Ovary (tissue), 10 donors: ENCODE measurements at places on chromosomes 11 and 22. TPM values are rescaled to one million over a fixed set of nuclear protein-coding genes. Genes with fewer than 3 reads are reported as not detected.

- no peak for DNase-seq
These were observed 368.6 kb downstream of the TBC1D22A start for GRCh38 chr22:47130883-47131631.

- DNase-seq, result no peak
These were observed 59.8 kb downstream of the PDE2A start for GRCh38 chr11:72614381-72614780.

DNA sequence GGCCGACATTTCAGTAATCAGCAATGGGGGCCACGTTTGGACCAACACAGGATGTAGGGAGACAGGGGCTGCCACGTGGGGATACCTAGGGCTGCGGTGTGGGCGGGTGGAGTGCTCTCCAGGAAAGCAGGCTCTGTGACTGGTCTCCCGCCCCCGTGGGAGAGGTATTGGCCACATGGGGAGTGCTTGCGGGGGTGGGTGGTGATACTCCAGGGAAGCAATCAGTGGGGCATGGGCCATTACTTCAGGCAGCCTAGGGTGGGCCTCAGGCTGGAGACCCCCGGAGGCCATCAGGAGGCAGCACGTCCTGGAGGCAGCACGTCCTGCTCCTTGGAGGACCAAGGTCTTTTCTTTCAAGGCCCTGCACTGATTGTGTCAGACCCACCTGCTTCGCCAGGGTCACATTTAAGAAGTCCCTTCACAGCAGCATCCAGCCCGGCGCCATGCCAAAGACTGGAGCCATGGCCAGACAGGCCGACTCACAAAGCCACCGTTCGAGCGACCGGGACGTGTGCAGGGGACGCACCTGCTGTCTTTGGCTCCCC, 3.0 kb upstream of the MUC2 start:
- peak; percentile 14 for DNase-seq

- DNase-seq, result no peak
These were observed 11.1 kb upstream of the CSTF3 start for GRCh38 chr11:33172345-33172744.

- DNase-seq, result no peak
These were observed 67.8 kb downstream of the RASSF10 start for GRCh38 chr11:13076961-13077360.

- peak; percentile 63 for DNase-seq
These were observed 30.8 kb upstream of the LRRC10B start for GRCh38 chr11:61477727-61478148.

- no peak for DNase-seq
These were observed 19.4 kb upstream of the LIN7C start for GRCh38 chr11:27525824-27526516.

DNA sequence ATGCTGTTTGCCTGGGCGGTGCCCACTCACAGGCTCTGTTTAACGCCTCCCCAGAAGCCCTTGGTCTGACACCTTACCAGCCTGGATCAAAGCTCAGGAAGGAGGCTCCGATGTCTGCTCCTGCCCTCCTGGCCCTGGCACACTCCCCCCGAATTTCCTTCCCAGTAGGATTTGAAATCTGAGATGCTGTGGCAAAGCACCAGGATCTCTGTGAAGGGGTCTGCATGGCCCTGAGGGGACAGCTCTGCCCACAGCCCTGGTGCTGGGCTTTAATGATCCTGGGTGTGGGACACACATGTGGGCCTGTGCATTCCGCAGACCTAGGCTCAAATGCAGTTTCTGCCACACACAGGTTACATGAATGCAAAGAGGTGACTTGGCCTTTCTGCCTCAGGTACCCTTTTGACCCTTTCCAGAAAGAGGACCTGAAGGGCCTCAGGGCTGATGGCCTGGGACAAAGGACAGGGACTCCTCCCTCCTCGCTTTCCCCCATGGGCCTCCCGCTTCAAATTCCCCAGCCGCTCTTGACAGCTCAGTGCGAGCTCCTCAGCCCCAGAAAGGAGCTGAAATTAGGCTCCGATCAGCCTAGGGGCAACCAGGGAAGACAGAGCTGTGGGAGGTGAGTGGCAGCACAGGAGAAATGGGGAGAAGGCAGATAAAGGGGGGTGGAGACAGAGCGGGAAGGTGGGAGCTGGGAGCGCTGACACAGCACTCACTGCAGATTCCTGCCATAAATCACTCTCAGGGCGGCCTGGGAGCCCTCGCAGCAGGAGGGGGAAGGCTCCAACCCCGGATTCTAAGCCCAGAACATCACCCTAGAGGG, 41.3 kb downstream of the TRIM29 start:
- no peak for DNase-seq

GRCh38 chr11:42066113-42066512, 606.7 kb upstream of the LRRC4C start:
- no peak for DNase-seq

MPZL2 gene
- total RNA-seq, result 5.8 TPM

FOLH1 gene
- total RNA-seq, result 0.77 TPM

CDPF1 gene
- total RNA-seq, result 12.4 TPM

HYOU1 gene
- total RNA-seq, result 156 TPM

SLC17A6 gene
- not detected for total RNA-seq

TMPRSS13 gene
- total RNA-seq, result not detected

MYBPC3 gene
- not detected for total RNA-seq
